Left lobe of liver (tissue), 2 donors: ENCODE measurements at places on chromosomes 12 and 14.
A peak's percentile ranks its signal among the peaks of the same experiment; 100 is the strongest.

GRCh38 chr12:1527789-1528188 lies 66.6 kb downstream of the FBXL14 start:
- DNase-seq, result no peak

- DNase-seq, result no peak
Observed at GRCh38 chr12:124940143-124940392, 25.6 kb upstream of the UBC start.

- DNase-seq, result no peak
Observed at GRCh38 chr12:100539202-100539601, 34.3 kb upstream of the GAS2L3 start.

- no peak for DNase-seq
Observed at GRCh38 chr14:60566101-60566500, 57.2 kb downstream of the SIX6 start.

DNA sequence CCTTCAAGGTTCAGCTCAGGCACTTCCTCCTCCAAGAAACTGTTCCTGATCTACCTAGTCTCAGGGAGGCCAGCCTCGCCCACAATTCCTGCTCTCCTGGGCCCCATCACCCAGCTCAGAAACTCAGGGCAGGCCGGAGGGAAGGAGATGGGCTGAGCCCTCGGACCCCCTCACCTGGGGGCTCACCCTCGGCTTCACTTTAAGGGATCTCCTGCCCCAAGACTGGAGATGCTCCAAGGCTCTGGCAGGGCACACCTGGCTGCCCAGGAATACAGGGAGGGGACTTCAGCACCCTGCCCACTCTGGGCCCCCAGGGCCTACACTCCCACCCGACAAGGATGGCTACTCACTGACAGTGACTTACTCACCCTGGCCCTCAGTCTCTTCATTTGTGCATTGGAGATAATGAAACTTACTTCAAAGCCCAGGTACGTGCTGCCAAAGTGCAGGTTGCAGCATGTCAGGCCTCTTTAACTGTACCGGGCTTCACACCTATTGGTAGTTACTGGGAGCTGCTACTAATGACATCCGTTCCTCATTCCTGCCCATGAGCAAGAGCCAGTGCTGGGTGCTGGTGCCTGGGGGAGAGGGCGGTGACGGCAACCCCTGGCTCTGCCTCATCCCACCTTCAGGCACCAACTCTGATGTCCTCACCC lies 21.0 kb upstream of the PPP1R13B start:
- no peak for DNase-seq

- no peak for DNase-seq
Observed at GRCh38 chr14:69408331-69408960, 10.0 kb downstream of the SLC39A9 start.

DNA sequence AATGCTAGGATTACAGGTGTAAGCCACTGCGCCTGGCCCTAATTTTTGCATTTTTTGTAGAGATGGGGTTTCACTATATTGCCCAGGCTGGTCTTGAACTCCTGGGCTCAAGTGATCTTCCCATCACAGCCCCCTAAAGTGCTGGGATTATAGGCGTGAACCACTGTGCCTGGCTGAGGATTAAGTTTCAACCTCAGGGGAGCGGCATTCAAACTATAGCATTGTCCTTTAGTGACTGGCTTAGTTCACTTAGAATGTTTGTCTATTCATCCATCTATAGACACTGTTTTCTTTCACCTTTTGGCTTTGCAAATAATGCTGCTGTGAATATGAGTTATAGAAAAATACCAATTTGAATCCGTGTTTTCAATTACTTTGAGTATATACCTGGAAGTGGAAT lies 25.2 kb downstream of the PTPN11 start:
- DNase-seq, result no peak

DNA sequence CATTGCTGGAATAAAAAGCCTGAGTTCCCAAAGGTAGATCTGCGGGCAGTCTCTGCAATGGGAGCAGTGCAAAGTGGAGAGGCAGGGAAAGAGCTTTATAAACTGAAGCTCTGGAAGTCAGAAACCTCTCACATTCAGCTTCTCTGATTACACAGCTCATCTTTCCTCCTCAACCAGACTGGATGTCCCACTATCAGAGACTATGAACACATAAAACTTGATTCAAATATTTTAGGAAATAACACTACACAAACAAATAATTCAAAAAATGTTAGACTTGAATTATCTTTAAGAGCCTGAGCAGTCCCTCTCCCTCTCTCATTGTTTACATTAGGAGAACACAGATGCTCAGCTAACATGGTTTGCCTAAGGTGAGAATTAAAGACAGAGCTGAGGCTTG lies 72.9 kb downstream of the DENND5B start:
- DNase-seq, result no peak

DNA sequence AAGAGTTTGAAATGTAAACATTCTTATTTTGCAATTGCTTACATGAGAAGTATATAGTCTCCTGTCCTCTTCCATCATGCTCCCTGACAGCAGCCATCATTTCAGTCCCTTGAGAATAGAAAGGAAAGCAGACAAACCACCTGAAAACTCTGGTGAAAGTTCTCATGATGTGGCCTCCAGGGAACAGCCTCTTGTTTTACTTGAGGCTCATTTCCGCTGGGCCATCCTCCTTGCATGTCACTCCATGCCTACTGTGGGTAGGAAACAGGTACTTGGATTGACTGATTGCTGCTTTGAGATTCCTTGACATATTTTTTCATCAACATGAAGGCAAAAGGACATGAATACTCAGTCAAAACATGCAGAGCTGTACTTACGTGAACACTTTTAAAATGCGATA lies 6.0 kb downstream of the SYT1 start:
- no peak for DNase-seq

DNA sequence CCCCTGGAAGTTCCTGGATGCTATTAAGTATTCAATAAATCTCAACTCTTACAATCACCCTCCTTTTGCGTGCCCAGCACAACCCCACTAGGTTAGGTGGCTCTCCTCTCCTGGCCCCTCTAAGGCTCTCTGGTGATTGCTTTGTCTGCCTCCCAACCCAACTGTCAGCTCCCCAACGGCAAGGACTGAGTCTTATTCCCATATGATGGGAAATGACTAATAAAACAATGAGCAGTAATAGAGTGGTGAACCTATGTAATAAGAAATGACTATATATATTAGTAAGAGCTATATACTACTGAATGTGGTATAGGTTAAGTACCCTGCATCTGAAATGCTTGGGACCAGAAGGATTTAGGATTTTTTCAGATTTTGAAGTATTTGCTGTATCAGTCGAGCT lies 8.1 kb downstream of the APPL2 start:
- no peak for DNase-seq

GRCh38 chr14:96582995-96583394 lies 80.8 kb downstream of the PAPOLA start:
- no peak for DNase-seq

GRCh38 chr14:104421892-104422828 lies 157.4 kb upstream of the C14orf180 start:
- peak; percentile 28 for DNase-seq

GRCh38 chr12:45462506-45462905 lies 246.6 kb downstream of the ANO6 start:
- DNase-seq, result no peak

DNA sequence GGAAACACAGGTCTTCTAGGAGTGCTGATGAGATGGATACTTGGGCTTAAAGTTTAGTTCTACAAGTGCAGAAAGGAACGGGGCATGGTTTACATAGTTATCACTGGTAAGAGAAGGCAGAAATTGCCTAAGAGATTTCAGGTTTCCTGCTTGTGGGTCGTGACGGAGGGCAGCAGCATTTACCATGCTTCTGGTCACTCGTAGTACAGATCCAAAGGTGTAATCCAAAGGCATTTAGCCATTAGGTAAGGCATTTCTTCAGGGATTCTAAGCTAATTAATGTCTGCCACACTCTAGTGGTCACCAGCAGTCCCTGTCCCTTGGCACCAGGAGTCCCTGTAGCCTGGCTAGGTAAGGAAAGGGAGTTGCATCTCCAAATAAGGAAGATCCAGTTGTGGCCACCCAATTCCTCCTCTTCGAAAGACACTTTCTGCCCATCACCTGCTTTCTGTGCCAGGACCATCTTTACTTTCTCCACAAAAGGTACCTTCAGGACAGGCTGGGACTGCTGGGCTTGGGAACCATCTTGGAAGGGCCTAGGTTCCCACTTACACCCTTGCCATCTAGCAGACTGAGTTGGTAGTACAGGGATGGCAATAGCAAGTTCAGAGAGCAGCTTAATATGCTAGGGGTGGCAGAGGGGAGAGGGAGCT lies 1.5 kb downstream of the GSTZ1 start:
- DNase-seq, result peak; percentile 42

DNA sequence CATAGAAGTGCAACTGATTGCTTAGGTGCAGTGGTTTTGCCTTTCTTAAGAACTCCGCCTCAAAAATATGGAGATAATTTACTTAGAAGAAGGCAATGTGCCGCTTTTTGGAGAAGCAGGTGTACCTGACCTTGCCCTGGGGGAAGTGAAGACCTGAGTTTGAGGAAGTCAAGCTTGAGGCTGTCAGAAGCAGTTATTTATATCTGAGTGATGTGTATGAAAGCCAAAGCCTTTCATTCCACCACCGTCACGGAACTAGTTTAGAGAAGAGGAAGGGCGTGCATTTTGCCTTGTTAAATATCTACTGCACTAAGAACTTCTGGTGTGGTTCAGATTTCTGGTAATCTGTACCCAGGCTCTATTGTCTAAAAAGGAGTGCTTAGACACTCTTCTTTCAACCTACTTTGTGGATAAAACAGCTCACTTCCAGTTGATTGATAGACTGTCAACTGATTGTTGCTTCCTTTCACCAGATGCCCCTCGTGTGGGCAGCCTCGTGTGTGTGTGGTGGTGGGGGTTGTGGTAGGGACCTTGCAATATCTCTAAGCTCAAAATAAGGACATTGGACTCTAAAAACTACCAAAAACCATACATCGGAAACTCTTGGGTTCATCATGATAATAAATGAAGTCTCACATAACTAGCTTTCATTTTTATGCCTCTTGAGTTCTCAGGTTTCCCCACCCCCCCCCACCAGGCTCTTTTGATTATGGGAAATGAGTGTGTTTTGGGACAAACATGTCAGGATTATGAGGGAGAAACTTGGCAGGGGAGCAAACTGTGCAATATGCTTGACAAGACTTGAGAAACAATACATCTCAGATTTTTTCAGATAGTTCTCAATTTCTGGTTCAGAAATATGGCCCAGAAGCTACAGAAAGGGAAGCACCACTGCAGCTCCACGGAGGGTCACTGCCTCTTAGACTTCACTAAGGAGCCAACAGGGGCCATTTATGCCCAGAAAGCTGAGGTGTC lies 78.6 kb downstream of the ARF6 start:
- DNase-seq, result no peak

- DNase-seq, result no peak
Observed at GRCh38 chr14:59474172-59474571, 9.0 kb upstream of the GPR135 start.

GRCh38 chr14:23932639-23933038 lies 20.9 kb upstream of the DHRS4 start:
- no peak for DNase-seq

- DNase-seq, result no peak
Observed at GRCh38 chr12:77060136-77060882, 5.1 kb downstream of the E2F7 start.

DNA sequence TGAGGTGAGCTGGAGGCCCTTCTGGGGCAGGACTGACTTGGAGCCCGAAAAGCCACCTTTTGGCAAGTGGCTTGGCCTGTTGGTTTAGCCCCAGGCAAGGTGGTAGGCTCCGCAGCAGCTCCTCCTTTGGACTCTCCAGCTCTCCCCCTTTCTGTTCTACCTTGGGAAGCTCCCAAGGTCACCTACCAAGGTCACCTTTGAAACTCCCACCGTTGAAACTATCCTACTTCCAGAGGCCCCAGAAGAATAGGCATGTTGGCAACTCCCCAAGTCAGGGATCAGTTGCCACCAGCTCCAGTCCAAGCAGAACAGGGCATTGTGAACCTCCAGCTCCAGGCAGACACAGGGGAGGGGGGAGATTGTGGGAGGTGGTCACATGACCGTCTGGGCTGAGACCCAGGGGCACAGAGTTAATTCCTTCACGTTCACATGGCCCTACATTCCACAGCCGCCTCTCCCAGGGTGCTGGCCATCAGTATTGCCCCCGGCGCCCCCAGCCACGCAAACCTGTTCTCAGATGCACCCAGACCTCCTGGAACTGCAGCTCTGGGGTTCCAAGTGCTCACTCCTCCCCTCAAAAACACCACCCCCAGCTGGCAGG lies 14.4 kb downstream of the IRF2BPL start:
- peak; percentile 73 for DNase-seq

DNA sequence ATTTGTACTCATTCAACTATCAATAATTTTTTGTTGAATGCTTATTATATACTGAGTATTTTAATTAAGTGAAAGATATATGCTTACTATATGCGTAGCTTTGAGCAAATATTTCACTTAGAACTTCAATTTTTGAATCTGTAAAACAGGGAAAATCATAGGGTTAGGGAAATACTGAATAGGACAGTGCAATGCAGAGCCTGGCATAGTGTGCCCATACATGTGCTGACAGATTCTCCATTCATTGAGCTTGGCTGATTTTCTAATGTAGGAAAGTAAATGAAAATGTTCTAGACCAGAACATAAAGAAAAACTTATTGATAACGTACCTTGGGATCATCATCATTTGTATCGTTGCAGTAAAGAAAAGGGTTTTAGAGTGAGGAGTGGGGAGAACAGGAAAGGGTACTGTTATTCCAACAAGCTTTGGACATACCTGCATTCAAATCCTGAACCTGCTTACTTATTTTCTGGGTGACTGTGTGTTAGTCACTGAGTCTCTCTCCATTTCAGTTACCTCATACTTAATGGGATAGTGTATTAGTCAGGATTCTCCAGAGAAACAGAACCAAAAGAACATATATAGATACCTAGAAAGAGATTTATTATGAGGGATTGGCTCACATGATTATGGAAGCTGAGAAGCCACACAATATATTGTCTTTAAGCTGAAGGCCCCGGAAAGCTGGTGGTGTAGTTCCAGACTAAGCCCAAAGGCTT lies 436.4 kb downstream of the ADAMTS20 start:
- no peak for DNase-seq

DNA sequence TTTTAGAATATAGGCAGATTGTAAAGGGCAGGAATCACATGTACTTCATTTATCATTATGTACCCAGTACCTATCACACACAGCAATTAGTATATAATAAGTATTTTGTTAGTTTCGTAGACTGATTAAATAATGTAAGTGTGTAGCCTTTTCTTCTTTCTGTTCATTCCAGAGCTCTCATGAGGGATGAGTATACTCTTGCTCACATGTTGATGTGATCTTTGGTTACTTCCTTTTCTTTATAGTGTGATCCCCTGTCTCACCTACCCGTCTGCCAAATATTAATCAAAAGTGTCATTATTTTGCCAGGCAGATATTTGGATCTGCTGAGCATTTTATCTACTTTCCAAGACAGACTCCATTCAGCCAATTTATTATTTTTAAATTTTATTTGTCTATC lies 156.1 kb downstream of the PCNX1 start:
- DNase-seq, result no peak
